Neural crest cell (in vitro differentiated cells): ENCODE measurements at places on chromosomes 4 and X. TPM values are rescaled to one million over a fixed set of nuclear protein-coding genes. Genes with fewer than 3 reads are reported as not detected.

DNA sequence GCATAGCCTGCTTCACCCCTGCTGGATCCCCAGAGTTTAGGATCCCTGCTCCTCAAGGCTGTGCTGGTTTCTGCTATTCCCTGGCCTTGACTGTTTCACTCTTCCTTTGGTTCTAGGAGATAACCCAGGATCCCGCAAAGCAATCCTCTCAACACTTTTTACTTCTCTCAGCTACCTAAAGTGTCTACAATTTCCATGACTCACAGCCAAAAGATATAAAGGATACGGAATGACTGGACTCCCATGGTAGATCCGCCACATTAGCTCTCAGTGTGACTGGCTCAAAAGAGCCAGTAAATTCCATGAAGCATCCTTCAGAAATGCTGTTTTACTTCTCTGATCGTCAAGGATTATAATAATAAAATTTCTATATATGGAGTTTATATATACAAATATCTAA lies 66.3 kb upstream of the TMEM164 start:
- no peak overlapping the region for H3K4me3 ChIP-seq
- no peaks in the 10 kb centered on the region for H3K4me1 ChIP-seq
- no peak overlapping the region for H3K27ac ChIP-seq
- no peaks in the 10 kb centered on the region for H3K36me3 ChIP-seq
- no peaks in the 10 kb centered on the region for H3K27me3 ChIP-seq
- DNase-seq: no peak

DNA sequence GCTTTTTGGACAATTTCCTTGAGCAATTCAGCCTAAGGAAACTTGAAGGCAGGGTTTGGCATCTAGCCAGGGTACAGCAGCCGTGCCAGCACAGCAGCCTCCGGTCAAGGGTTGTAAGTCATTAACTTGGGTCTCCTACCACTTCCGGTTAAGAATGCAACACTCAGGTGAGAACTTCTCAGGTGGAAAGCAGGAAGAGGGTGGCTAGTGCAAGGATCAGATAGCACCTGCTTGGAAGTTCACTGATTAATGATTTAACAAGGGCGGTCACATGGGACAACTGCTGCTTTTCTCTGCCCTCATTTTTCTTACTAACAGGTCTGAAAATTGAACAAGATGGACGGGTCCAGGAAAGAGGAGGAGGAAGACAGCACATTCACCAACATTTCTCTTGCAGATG lies 30.1 kb upstream of the SCOC start:
- H3K4me1 ChIP-seq: peaks cover 5% of the 10 kb centered on the region
- H3K4me3 ChIP-seq: no peak overlapping the region
- peaks cover 3% of the 10 kb centered on the region for H3K27me3 ChIP-seq
- no peak for DNase-seq

DUSP9 gene
- total RNA-seq: 1.7 TPM in 2 replicates

IRF2 gene
- total RNA-seq: 12.6 and 15.8 TPM in 2 replicates
